ENCODE measurements at places on chromosomes 2 and 18.

- DNase-seq: no peak
Observed at GRCh38 chr2:3408781-3409180, 29.3 kb downstream of the TRAPPC12 start.

- no peak for DNase-seq
Observed at GRCh38 chr2:217919204-217919603, 83.6 kb downstream of the TNS1 start.

DNA sequence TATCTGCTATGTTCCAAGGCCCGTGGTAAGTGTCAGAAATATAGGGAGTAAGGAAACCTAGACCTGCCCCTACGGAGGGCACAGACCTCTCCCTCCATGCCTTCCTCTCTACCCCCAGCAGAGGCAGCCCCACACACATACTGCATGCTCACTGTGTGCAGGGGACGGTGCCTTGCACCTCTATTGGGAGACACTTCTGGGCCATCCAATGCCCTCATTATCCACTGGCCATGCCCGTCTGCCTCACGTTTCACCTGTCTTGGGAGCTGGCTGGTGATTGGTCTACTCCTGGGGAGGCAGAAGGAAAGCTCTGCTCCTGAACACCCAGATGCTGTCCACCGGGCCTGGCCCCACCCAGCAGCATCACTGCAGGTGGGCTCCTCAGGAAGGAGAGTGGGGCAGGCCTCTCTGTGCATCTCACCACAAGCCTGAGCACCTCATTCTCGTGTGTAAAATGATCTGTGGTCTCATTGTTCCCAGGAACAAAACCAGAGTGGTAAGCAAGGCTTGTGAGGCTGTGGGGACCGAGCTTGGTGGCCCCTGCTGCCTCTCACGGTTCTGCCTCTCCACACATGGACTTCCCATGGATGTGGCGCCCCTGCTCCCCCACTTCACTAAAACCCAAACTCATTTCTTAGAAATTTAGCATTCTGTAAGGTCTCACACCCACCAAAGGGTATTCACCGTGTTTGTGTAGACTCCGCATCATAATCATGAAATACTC, 312.5 kb upstream of the HS6ST1 start:
- no peak for DNase-seq

DNA sequence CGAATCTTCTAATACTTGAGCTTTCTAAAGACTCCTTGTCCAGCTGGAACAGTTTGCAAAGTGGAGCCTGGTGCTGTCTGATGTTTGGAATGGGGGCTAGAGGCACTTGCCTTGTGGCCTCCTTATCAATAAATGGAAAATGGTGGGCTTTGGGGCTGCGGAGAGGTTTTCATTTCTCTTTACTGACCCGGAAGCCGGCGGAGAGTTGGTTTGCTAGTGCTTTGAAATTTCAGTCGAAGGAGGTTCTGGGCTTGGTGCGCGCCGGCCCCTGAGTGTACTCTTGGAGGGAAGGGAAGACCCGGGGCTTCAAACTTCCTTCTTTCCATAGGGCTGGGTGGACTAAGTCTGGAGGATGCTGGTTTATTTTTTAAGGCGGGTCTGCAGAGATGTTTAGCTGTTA, 714 bp downstream of the RPIA start:
- DNase-seq: no peak

- no peak for DNase-seq
Observed at GRCh38 chr18:22634464-22634863, 216.7 kb upstream of the CTAGE1 start.

DNA sequence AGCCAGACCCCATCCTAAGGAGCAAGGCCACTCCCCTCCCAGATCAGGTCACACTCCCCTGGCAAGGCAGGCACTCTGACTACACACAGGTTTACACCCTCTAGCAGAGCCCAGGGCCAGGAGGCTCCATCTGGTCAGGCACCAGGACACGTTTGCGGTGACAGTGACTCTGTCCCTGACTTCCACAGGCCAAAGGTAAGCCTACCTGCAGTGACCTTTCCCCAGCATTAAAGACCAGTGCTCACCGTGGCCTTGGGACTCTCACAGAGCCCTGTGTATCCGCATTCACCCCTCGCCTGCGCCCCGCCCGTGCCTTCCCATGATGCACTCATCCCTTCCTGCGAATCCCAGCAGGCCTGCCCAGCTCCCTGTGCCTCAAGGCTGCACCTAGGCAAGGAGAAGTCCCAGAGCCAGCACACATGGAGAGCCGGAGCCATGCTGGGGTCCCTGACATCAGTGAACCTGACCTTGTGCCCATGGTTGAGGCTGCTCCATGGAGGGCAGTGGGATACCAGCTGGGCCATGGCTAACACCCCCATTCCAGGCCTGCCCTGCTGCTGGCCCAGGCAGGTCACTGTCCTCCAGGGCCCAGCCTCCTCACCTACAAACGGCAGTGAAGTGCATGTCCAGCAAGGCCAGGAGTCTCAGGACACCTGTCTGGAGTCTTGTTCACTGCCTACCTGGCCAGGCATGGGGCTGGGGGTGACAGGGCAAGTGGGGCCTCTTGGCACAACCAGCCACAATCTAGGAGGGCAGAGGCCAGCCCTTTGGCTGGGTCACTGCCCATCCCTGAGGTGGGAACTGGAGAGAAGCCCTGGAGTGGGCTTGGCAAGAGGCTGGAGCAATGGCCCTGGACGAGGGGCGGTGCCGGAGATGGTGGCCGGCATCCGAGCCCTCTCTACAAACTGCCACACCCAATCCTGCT, 3.0 kb downstream of the NEURL3 start:
- DNase-seq: no peak

DNA sequence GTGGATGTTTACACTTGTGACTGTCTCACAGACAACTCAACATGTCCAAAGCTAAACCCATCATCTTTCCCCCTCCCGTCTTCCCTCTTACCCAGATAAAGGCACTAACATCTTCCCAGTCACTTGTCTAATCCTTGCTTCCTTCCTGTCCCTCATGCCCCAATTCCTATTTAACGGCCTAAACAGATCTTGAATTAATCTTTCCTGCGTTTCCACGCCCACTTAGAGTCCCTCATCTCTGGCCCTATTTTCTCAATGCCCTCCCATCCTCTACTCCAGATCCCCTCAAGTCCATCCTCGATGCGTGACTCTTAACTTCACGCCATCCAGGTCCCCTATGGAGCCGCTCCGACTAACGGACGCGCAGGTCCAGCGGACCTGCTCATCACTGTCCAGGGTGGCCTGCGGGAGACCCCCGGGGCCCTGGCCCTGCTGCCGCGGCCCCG, 682 bp upstream of the SCLY start:
- no peak for DNase-seq

DNA sequence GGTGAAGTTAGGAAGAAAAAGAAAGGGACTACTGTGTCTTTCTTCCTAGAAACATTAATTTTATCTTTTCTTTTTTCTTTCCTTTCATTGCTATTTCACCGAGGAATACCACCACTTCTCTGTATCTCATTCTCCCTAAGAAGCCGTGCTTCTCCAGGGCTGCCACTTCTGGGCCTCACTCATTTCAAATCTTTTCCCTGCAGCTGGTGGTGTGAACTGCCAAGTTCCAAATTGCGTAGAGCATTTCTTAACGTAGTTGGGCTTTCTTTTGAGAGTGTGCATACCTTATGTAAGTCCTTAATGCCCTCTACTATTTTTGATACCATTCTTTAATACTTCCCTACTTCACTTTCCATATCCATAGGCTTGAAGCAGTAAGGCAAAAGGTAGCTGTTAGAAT, 66.7 kb upstream of the CYP1B1 start:
- no peak for DNase-seq

DNA sequence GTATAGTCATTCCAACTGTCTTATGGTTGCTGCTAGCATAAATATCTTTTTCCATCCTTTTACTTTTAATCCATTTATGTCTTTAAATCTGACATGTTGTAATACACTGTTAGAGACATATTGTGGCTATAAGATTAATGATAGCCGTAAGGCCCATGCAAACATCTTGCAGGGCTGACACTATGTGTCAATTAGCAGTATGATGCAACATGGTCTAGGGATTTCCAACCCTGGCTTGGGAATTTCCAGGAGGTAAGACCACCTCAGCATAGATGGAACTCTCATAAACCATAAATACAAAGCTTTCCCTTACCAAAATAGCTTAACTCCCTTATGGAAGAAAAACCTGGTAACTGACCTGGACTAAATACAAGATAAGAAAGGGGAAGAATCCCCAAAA, 16.5 kb downstream of the SCLY start:
- no peak for DNase-seq

GRCh38 chr2:68094111-68094510, 31.3 kb upstream of the C1D start:
- no peak for DNase-seq

GRCh38 chr2:165113414-165113813, 90.4 kb downstream of the SCN3A start:
- DNase-seq: no peak

- no peak for DNase-seq
Observed at GRCh38 chr18:50895350-50896045, 16.6 kb downstream of the ME2 start.

GRCh38 chr18:34222307-34223163, 2.2 kb downstream of the NOL4 start:
- no peak for DNase-seq

GRCh38 chr18:25646971-25647370, 295.0 kb upstream of the ZNF521 start:
- DNase-seq: no peak

DNA sequence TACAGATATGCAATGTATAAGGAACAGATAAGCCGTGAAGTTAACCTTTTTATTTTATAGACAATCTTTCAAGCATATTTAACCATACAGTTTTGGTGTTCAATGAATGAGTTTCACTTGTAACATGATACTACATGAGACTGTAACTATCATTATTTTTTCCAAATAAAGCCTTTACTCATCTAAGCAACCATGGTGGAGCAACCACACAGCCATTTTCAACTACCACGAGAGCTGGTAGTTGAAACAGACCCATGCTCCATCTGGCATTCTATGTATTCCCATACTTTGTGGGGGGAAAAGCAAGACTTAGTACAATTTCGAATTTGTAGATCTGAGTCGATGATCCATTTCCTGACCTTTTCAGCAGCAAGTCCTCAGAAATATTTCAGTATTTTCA, 159.3 kb upstream of the RND3 start:
- DNase-seq: no peak

GRCh38 chr18:75544496-75544895, 117.0 kb upstream of the SMIM21 start:
- DNase-seq: no peak

GRCh38 chr2:152518034-152518433, 183.1 kb downstream of the FMNL2 start:
- DNase-seq: no peak

- DNase-seq: no peak
Observed at GRCh38 chr18:9987931-9988330, 74.1 kb downstream of the VAPA start.

DNA sequence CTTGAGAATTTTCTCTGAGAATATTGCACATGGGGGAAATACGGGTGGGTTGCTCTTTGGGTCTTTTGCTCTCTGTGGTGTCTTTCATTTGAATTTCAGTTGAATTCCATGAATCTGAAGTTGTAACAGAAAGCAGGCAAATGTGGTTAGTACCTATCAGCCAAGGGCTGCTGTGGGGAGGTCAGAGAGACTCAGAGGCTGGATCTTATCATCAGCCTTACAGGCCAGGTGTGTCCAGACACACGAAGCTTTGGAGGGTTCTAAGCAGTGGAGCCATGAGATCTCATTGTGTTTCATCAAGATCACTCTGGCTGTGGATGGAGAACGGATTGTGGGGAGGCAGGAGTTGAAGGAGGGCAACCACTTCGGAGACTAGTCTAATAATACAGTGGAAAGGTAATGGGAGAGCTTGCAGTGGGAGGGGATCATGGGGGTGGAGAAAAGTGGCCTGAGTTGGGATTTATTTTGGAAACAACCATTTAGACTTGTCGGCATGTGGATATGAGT, 68.1 kb downstream of the GNAL start:
- DNase-seq: no peak

DNA sequence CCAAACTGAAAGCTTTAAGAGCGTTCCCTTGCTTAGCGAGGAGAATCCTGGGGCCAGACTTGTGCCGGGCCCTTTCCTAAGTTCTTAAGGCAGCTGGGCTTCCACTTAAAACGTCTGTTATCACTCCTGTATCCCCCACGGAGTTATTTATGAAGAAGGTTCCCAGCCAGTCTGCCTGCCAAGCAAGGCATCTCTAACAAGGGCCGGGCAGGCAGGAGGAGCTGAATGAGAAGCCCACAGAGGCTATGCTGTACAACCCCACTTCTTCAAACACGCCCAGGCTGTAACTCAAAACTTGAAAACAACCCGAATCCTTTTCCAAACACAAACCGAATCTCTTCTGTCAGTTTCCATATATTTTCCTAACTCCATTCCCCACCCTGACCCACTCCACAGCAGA, 39.0 kb upstream of the ZFP36L2 start:
- no peak for DNase-seq

DNA sequence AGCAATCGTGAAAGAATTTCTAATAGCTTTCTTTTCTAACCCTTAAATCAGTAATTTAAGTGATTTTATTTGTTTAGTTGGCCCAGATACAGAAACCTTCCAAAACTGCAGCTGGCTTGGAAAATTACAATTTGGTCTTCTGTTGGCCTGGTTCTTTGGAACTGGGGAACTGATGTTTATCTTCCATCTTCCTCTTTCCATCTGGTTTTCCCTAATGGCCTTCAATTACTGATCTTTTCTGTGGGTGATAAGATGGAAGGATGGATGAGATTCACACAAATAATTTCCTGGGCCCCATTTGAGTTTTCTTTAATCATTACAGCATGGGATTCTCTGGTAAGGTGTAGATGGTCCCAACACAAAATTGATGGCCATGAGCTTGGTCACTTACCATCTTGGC, 106.5 kb upstream of the CHRNA1 start:
- no peak for DNase-seq

DNA sequence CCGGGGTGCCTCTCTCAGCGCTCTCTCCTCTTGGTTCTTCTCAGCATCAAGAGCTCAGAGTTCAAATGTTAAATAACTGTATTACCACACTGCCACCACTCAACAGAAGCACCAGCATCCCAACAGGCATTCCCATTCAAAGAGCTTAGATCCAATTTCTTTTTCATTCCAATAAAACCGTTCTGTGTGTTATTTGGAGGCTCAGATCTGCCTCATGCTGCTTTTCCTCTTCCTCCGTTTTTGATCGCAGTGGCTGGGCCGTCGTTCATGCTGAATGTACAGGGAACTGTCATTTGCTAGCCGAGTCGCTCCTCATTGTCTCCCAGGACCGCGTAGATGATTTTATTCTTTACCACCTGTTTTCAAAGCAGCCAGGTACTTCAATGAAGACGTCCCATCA, 798.9 kb upstream of the SALL3 start:
- no peak for DNase-seq

GRCh38 chr2:176432434-176432833, 163.2 kb downstream of the MTX2 start:
- no peak for DNase-seq

GRCh38 chr2:3257826-3258225, 119.8 kb downstream of the EIPR1 start:
- no peak for DNase-seq

- DNase-seq: no peak
Observed at GRCh38 chr2:215620528-215620927, 184.7 kb upstream of the FN1 start.

DNA sequence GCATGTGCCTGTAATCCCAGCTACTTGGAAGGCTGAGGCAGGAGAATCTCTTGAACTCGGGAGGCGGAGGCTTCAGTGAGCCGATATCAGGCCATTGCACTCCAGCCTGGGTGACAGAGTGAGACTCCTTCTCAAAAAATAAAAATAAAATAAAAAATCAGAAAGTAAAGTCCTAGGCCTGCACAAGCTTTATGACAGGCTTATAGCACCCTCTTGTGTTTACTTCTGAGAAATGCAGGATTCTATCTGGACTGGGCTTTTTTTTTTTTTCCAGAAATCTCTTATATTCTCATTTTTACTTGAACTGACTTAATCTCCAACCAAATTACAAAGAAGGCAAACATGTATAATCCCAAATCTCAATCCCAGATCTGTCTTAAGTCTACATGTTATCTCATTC, 26.1 kb upstream of the REG3G start:
- no peak for DNase-seq
